ENCODE measurements at places on chromosomes 1 and 21.

GRCh38 chr1:96981181-96981580 lies 259.6 kb downstream of the PTBP2 start:
- no peak for DNase-seq

DNA sequence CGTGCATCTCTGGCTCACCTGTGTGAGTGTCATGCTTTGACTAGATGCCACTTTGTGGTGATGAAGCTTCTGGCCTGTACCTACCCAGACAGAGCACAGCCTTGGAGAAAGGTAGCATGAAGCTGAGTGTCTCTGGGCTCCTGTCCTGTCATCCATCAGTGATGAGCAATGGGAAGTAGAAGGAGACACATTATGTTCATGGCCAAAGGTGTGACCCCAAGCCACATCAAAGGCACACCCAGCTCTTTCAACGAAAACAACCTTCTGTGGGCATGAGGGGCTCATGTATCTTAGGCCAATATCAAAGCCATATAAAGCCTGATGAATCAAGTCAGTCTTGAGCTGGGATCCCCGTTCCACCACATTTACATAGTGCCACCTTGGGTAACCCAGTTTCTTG lies 1.0 kb upstream of the CLIC6 start:
- no peak for DNase-seq

DNA sequence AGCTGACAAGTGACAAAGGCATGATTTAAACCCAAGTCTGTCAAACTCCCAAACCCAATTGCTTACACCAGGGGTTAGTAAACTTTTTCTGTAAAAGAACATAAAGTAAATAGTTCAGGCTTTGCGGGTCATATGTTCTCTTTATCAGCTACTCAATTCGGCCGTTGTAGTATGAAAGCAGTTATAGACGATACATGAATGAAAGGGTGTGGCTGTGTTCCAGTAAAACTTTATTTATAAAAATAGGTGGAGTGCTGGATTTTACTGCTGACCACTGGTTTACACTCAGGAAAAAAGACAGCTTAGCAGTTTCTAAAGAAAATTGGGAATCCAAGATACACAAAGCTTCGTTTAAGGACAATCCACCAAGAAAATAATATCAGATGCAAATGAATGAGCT lies 124.3 kb upstream of the BCL9 start:
- DNase-seq = no peak

- DNase-seq = no peak
Observed at GRCh38 chr1:154856544-154856943, 13.5 kb downstream of the KCNN3 start.

- no peak for DNase-seq
Observed at GRCh38 chr1:33446590-33446989, 15.7 kb upstream of the PHC2 start.

DNA sequence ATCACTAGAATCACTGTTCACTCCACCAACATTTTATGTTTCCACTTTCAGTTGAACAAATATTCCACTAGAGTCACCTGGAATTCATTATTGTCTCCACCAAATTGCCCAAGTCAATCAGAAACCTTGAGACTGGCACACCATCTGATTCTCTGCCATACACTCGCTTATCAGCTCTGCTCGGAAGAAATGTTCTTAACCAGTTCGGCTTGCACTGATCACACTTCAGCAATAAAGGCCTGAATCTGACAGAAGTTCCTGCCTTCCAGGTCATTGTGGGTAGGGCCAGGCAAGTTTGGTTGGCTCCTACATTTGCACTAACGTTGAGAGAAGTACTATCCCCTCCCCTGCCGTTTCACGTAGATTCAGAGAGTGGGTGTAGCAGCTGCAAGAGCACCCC lies 10.0 kb downstream of the TPM3 start:
- no peak for DNase-seq

DNA sequence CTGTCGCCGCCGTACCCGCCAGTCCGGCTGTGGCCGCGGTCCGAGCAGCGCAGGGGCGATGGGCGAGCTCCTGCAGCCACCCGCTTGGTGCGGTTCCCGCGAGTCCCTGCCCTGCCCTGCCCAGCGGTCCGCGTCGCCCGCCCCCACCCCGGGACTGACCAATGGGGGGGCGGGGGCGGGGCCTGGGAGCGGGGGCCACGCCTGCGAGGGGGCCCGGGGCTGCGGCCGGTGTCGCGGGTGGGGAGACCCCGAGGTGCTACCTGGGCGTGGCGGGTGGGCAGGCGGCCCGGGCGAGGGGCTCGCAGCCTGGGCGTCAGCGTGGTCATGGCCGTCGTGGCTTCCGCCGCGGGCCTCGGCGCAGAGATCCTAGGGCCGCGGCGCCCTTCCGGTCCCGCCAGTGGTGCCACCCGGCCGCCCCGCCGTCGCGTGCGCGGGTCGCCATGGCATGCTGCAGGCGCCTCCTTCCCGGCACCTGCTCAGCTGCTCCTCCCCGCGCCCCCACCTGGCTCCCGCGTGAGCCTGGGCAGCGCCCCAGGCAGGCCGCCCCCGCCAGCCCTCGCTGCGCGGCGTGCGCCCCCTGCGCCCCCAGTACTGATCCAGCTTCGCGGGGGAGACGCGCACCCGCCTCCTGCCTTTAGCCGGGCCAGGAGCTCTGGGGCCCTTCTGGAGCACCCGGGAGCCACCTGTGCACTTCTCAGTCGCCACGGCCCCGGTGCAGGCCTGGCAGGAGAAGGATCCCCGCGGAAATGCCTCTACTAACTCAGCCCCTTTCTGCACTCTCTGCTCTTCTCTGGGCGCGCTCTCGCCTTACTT lies at the start of gene BMP8B:
TSS of gene BMP8B (minus strand) at position 108 of the 813 bp plus-strand sequence. CDS start 380 bp downstream, outside the sequence.
- peak; percentile 78 for DNase-seq

DNA sequence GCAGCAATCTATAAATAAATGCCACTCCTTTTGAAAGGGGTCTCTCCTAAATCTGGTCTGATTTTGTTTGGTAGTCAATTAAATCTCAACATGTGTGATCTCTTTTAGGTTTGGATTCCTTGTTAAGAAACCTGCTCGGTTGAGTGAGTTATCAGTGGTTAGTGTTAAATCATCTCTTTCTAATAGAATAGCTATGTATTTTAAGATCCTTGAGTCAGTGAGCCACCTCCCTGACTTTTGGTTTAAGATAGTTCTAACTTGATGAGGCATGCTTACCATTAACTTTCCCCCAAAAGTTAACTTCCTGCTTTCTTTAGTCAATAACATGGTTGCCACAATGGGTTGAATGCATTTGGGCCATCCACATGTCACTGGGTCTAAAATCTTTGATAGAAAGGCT lies 93.1 kb upstream of the OLFM3 start:
- DNase-seq = no peak

- no peak for DNase-seq
Observed at GRCh38 chr1:232017057-232017456, 390.5 kb downstream of the DISC1 start.

- DNase-seq = no peak
Observed at GRCh38 chr1:221810406-221810805, 68.5 kb upstream of the DUSP10 start.

- no peak for DNase-seq
Observed at GRCh38 chr1:182658055-182658454, 26.3 kb downstream of the RGS8 start.

GRCh38 chr21:29258626-29259338 lies 39.9 kb upstream of the BACH1 start:
- no peak for DNase-seq

- no peak for DNase-seq
Observed at GRCh38 chr1:53559854-53560580, 100.8 kb downstream of the DMRTB1 start.

DNA sequence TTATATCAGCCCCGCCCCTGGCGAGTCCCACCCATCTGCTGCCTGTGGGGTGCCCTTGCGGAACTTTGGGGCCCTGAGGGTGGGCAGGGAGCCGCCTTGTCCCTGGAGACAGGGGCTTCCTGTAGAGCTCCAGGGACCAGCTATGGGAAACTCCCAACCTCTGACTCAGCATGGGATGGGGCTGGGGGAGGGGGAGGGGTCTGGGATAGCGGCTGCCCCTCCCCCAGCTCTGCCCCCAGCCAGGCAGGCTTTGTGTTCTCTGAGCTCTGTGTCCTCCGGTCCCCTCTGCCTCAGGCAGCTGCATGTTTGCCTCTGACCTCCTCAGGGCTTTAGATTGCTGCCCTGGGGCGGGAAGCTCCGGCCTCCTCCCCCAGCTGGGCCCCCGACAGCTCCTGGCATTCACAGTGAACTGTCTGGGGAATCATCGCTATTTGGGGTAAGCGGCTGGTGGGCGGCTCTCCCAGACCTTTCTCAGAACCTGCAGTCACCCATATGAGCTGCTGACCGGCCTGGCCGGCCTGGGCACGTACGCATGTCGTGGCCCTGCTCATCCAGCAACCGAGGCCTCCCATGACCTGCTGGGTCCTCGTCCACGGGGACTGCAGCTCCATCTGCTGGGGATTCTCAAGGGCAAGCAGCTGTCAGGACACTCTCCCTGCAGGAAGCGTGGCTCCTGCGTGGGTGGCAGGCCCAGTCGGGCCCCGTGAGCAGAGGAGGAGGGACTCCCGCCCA lies 17.1 kb downstream of the ARHGEF16 start:
- DNase-seq = no peak

- no peak for DNase-seq
Observed at GRCh38 chr1:52574594-52574993, 21.7 kb upstream of the TUT4 start.

DNA sequence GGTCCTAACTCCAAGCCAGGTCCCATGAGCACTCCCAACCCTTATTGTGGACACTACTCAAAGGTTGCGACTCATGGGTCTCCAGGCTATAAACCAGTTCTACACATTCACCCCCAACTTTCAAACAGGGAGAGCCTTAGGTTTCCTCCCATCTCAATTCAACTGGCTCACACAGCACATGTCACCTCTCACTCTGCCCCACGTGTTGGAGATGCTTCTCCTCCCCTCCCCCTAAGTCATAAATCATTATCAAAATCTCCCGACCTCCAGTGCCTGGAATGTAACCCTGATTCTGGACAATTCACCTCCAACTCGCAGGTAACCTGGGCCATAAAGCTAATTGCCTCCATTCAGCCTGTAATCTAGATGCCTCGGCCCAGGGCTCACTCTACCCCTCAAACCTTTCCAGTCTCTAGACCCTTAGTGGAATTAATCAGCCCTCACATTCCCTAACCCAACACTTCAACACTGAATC lies 595 bp downstream of the AK2 start:
- peak; percentile 52 for DNase-seq

GRCh38 chr1:51410568-51411460 lies 80.5 kb upstream of the TTC39A start:
- no peak for DNase-seq

- DNase-seq = no peak
Observed at GRCh38 chr1:4684136-4684535, 29.7 kb downstream of the AJAP1 start.

DNA sequence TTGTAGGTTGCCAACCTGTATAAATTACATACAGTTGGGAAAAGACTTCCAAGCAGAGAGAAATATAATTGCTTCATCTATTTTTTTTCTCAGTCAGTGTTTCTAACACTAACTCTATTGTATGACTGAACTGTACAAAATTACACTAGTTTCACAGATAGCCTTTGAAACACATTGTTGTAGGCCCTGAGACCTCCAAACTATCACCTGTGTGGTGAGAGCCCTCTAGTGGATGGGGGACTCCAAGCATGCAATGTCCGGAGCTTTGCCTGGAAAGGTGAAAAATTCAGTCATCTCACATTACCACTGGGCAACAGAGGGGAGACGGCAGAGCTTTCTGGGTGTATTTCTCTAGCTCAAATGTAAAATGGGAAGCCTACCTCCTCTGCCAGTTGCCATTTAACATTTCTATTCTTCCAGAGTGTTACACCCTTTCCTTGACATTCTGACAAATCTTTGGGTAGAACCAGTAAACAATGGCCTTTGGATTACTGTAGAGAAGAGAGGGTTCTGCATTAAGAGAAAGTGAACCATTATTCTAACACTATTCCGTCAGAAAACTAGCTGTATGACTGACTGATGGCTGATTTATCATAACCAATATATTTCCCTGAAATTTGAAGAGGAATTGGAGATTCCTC lies 212.2 kb downstream of the LYPLAL1 start:
- peak; percentile 2 for DNase-seq

GRCh38 chr1:173482683-173483082 lies 5.5 kb downstream of the PRDX6 start:
- no peak for DNase-seq

GRCh38 chr1:9069326-9070100 lies at the start of gene SLC2A5:
SLC2A5 (minus strand) TSS chr1:9069635; CDS start chr1:9069536, 99 bp downstream.
- no peak for DNase-seq

DNA sequence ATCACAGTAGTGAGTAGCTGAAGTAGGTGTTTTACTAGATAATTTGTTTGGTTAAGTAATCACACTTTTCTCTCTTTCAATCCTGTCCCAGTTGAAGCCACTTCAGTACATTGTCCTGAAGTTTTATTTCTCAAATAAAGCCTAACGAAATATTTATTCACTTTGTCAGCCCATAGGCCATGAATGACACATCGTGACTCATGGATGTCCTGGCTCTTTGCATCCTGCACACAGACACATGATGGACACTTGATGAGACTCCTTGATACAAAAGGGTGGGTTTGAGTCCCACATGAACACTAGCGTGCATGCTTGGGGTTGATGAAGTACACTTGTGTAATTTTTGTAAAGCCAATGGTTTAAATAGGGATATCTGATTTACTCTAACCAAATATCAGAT lies 22.7 kb upstream of the LAMC2 start:
- DNase-seq = no peak

GRCh38 chr1:25716320-25716719 lies 83.7 kb upstream of the SELENON start:
- no peak for DNase-seq

- DNase-seq = no peak
Observed at GRCh38 chr1:219120624-219121544, 52.8 kb upstream of the LYPLAL1 start.

DNA sequence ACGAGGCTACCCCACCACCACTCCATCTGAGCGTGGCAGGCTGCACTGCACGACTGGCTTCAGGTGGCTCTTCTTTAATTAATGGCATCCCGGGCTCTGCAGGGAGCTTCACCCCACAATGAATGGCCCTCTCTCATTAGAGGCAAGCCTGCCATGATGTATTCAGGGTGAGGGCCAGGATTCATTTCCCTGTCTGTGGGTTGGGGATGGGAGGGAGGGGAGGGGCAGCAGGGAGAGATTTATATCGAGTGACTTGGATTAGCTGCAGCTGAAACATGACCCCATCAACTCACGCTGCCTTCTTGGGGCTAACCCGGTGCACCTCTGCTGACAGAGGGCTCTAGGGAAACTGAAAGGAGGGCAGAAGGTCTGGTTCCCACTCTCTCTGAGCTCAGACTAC lies 54.2 kb downstream of the ERI3 start:
- DNase-seq = no peak

Data from CMK (cell line).